ENCODE measurements at places on chromosomes 7 and 10.

DNA sequence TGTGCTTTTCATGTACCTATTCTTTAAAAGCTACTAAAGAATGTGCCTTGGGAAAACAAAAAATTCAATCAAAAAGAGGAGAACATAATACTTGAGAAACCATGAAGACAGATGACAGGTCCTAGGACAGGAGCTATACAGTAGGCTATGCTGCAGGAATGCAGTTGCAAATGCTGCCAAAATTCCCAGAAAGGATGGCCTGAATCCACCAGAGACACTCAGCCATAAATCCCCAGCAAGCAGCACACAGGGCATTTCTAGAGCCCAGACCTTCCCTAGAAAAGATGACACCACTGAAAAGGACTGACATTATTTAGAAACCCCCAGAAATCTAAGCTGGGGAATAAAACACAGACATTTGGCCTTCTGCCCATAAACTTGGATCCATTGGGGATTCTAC, 237.3 kb downstream of the C7orf25 start:
- no peak for DNase-seq

GRCh38 chr7:90645784-90646183, 49.7 kb downstream of the CDK14 start:
- no peak for DNase-seq

- no peak for DNase-seq
These were observed 731.8 kb downstream of the PHTF2 start for GRCh38 chr7:78530351-78530750.

GRCh38 chr10:72133517-72133916, 45.2 kb upstream of the SPOCK2 start:
- no peak for DNase-seq

DNA sequence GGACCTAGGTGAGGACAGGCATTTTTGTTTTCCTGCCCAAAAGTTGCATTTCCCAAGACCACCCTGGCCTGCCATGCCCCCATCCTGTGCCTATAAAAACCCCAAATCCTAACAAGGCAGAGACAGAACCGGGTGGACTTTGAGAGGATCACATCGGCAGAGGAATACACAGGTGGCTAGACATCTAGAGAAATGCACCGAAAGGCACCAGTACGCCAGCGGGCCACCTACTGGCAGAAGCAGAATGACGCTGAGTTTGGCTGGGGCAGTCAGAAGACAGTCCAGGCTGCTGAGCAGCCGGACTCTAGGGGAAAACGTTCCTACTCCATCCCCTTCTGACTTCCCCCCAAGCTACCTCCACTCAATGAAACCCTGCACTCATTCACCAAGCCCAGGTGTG, 2.8 kb downstream of the AKR1C4 start:
- no peak for DNase-seq

DNA sequence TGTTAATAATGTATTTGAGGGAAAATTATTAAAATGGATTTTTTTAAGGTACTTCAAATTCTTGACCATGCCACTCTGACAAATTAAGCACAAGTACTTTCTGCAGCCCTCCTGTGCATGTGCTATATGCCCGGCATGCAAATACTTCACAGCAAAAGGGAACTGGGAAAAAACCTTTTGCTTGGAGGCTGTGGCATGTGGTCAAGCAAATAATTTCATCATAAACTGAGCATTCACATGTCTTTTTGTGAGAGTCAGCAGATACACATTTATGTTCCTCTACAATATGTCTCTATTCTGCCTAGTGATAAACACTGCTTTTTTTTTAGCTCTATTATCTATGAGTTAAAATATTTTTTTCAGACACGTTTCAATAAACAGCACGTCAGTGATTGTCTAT, 53.7 kb upstream of the SEMA3A start:
- DNase-seq: no peak

- no peak for DNase-seq
These were observed 131.1 kb downstream of the KCND2 start for GRCh38 chr7:120404042-120404441.

- DNase-seq: no peak
These were observed 660 bp downstream of the VCL start for GRCh38 chr10:73998623-73998928.

GRCh38 chr10:61409157-61409556, 44.0 kb downstream of the TMEM26 start:
- DNase-seq: no peak

- DNase-seq: no peak
These were observed 70.8 kb downstream of the GRID1 start for GRCh38 chr10:86295791-86296190.

DNA sequence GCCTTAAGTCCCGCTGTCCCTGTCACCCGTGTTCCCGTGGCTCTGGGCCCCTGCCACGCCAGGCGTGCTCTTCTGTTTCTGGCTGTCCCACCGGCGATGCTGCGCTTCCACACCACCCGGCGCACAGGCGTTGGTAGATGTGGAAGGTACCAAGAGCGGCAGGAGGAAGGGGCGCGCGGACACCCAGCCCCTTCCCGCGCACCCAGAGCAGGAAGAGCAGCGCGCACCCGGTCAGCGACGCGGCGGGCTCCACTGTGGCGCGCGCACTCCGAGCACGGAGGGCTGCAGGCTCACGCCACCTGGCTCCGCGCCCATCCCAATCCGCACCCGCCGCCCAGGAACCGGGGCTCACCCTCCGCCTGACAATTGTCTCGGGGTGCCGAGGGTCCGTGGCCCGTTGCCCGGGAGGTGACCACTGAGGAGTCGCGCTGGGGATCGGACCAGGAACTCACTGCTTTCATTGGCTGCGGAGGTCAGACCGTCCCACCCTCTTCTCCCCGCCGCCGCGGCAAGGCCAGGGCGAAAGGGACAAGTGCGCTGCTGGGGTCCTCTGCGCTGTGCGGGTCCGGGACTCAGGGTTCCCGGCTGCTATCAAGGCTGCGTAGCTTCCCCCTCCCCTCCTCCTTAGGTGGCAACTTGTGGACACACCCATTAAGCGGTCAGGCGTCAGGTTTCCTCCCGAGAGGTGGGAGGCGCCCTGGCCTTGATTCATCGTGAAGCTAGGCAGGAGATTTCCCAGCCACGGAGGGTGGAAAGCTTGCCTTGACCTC, 121.6 kb upstream of the ZNF92 start:
- peak; percentile 53 for DNase-seq

- no peak for DNase-seq
These were observed 67.6 kb downstream of the CUBN start for GRCh38 chr10:17062009-17062408.

DNA sequence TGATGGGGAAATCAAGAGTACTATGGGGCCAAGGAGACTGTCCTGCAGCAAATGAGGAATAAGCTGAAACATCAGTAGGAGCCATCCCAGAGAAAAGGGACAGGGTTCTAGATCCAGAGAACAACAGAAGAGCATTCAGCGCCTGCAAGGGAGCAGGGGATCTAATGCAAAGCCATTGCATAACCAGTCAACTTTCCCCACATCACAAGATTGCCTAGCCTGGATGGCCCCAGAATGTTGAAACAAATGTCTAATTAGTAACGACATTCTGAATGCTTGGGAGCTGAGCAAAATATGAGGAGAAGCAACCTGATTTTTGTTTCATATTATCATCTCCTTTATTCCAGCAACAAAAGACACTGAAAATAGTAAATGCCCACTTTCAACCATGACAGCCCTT, 2.7 kb upstream of the MPP7 start:
- DNase-seq: no peak
